ENCODE measurements at places on chromosomes 4 and X.

GRCh38 chr4:4506961-4507360 is 34.9 kb downstream of the STX18 start:
- DNase-seq: no peak

DNA sequence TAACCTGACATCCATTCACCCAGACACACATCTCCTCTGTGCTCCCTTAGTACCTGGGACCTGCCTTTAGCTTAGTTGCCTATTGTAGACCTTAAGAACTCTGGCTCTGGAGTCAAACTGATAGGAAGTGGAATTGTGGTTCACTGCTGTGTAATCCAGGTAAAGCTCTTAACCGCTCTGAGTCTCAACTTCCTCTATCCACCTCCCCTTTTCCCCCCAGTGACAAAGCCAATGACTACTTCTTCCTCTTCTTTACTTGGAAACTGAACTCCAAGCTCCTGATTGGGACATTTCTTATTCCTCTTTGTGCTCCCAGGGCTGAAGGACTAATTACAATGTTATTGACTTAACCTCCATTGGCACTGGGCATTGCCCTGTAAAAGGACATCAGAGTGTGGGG is 94.1 kb downstream of the DRD5 start:
- no peak for DNase-seq

- no peak for DNase-seq
These were observed 71.3 kb upstream of the KIT start for GRCh38 chr4:54586320-54586955.

DNA sequence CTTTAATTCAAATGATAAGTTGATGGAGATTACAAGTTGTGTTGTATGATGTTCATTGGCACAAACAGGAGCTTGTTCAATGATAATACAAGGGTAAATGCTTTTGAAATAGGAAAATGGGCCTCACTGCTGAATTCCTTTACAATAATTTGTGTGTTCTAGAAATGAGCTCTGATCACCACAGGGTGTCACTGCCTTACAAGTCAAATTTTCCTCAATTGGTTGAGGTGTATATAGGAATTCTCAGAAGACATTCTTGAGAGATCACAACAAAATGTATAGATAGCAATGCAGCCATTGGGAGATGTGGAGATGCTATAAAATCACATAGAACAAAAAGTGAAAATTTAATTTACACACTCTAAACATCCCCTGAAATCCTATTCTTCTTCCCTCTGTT is 49.6 kb downstream of the KLF8 start:
- DNase-seq: no peak

Data from cerebellar nuclear complex (tissue), 1 donor.